ENCODE measurements at places on chromosomes 11 and 22.

DNA sequence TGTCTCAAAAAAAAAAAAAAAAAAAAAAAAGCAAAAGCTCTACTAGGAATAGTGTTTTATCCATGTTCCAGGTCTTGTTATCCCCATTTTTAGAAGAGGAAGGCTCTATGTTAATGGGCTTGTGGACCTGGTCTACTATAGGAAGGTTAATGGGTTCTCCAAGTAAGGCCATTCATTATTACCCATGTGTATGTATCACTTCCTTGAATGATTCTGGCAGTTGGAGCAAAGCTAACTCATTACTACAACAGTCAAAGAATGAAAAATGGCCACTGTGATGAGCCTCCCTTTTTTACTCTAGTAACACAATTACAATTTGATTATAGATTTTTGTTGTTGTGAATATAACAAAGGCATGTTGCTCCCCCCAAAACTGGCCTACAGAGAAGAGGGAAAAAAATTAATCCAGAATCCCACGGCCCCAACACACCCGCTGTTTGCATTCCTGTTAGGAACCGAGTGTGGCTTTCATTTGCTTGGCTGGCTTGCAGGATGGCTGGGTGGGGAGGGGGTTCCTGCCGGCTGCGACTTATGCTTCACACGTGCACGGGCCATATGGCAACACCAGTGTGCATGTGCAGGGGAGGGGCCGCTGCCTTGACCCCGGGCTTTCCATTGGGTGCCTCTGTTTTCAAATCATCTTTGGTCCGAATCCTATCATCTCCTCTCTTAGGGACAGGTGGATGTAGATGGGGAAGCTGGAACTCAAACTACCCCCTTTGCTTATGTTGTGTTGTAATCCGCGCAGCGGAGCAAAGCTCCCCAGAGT is 148.8 kb downstream of the HIPK3 start:
- DNase-seq = no peak

GRCh38 chr22:41672780-41673509 is 15.7 kb downstream of the SNU13 start:
- DNase-seq = no peak

DNA sequence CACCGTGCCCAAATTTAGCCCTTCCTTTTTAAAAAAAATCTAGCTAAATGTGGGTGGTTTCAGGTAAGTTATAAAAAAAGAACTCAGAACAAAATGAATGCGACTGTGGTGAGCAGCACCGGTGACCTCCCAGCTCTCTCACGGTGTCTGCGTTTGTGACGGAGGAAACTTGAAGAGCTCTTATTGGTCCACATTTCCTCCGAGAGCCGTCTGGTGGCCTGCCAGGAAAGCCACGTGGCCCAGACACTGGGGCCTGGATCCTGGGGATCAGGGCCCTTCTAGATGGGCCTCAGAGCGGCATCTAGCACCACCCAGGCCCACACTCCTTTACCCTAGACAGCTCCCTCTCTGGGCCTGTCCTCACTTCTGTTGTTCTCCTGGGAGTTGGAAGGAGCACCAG is 39.5 kb downstream of the B3GAT1 start:
- no peak for DNase-seq

DNA sequence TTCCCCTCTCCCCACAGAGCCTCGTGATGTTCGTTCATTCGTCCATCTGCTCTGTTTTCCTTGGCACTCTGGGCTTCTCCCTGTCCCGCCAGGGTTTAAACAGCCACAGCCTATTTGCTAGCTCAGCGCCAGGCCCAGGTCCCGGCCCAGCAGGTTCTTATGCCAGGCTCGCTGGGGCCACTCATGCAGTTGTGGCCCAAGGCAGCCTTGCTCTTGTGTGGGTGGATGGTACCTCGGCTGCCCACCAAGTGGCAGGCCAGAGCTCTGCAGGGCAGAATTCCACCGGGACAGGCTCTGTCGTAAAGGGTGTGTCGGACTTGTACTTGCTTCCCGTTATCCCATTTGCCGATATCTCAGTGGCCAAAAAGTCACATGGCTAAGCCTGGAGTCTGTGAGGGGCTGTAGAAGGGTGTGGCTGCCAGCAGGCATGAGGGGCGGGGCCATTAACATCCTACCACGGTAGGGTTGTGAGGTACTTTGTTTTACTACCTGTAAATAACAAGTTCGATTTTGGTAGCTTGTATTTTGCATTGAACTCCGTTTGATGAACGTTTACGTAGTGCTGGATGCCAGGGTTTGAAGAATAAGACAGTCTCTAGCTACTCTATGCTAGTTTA is 7.9 kb downstream of the FAM118A start:
- DNase-seq = peak; percentile 43

All from CD4-positive, alpha-beta T cell (primary cell).